Astrocyte (in vitro differentiated cells and primary cell): ENCODE measurements at places on chromosomes 6 and 20. TPM values are rescaled to one million over a fixed set of nuclear protein-coding genes. Genes with fewer than 3 reads are reported as not detected.

DNA sequence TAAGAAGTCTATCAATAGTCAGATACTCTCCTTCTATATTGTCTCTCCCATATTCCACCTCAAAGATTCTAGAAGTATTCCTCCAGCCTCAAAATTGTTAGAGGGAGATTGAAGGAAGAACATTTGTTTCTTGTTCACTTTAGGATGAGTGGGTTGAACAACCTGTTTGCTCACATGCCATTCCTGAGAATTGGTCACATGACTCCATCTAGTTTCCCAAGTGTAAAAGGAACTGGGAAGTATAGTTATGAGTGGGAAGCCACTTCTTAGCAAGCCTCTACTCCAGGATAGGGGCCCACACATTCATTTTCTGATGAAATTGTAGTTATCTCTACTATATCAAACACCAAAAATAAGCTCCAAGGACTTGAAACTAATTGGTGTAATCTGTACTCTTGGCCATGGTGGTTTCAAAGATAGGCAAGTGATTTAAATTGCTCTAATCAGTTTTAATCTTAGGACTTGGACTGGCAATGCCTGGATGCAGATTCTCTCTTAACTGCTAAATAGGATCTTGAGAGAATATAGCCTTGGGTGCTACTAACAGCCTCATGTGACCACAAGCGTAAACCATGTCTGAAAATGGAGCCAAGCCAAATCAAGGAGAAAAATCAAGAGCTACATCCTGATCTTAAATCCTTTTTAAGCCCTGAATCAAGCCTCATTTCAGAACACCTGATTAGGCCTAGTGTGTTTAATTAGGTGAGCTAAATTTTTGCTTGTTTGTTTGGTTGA lies 758.7 kb upstream of the MAN1A1 start:
- no peak overlapping the region for H3K27ac ChIP-seq
- H3K4me3 ChIP-seq, result no peak overlapping the region
- H3K4me1 ChIP-seq, result no peaks in the 10 kb centered on the region
- no peaks in the 10 kb centered on the region for H3K36me3 ChIP-seq
- H3K27me3 ChIP-seq, result no peaks in the 10 kb centered on the region

Gene MAN1A1
- 11.7 and 13.2 TPM in 2 replicates for total RNA-seq

GRCh38 chr20:21702553-21703470 lies 2.7 kb upstream of the PAX1 start:
- no peaks in the 10 kb centered on the region for H3K4me1 ChIP-seq
- peaks cover 53% of the 10 kb centered on the region for H3K27me3 ChIP-seq
- no peak overlapping the region for H3K4me3 ChIP-seq
- no peaks in the 10 kb centered on the region for H3K36me3 ChIP-seq

Gene ADGRF1
- 0.05 and 0.25 TPM in 2 replicates for total RNA-seq

GRCh38 chr6:92710048-92710447 lies 709.3 kb downstream of the EPHA7 start:
- no peaks in the 10 kb centered on the region for H3K27me3 ChIP-seq
- no peaks in the 10 kb centered on the region for H3K36me3 ChIP-seq
- no peak overlapping the region for H3K27ac ChIP-seq
- no peaks in the 10 kb centered on the region for H3K4me1 ChIP-seq
- no peak for DNase-seq
- H3K4me3 ChIP-seq, result no peak overlapping the region
